ENCODE measurements at places on chromosomes 12 and 14.

DNA sequence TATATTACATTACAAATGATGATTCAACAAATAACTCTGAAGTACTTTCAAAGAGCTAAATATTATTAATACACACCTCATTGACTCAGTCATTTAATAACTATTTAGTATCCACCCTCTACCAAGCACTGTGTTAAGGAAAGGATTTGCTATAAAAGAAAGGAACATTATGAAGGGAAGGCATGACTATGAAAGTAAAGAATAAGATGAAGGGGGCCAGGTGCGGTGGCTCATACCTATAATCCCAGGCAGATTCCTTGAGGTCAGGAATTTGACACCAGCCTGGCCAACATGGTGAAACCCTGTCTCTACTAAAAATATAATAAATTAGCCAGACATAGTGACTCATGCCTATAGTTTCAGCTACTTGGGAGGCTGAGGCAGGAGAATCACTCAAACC lies 107.9 kb downstream of the PLCZ1 start:
- peak; percentile 10 for DNase-seq

GRCh38 chr12:96326628-96327227 lies 73.5 kb downstream of the CDK17 start:
- DNase-seq: no peak

DNA sequence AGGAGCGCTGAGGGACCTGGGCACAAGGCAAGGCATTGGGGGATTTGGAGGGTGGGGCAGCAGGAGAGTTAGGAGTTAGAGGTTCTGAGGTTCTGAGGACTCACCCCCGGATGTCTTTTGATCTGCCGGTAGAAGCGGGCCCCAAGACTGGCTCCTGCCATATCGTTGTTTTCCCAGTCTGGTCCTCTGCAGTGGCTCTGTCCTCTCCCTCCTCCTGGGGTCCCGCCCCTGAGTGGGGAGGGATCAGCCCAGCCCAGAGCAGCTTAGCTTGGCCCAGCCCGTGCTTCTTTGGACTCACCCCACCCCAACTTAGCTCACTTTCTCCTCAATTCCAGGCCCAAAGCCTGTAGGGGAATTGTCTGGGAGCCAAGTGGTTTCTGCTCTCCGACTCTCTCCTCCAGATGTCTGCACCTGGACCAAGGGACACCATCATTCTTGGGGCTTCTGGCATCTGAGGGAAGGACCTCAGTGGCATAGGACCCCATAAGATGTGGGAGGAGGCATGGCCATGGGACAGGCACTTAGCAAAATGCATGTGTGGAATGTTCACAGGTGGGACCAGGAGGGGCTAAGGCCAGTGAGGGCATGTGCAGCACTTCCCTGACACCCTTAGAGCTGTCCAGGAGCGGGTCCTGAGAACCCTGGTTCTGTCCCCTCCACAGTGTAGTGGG lies 7.5 kb downstream of the SHMT2 start:
- DNase-seq: no peak

DNA sequence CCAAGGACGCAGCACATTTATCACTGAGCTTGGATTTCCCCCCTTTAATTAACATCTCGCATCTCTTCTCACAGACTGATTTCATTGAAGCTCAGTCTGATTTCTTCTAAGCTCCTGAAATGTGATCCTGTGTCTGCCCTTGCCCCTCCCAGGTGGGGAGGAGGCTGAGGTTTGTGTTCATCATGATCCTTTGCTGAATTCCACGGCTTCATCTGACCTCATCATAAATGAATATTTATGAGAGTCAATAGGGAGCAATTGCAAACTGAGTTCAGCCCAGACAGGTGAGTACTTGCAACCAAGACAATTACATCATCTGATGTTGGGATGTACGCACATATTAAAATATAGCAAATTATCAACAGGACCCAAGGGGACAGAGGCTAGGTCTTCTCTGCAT lies 72.4 kb downstream of the MAP1LC3B2 start:
- DNase-seq: no peak

GRCh38 chr12:103868215-103868614 lies 27.2 kb upstream of the NT5DC3 start:
- no peak for DNase-seq

DNA sequence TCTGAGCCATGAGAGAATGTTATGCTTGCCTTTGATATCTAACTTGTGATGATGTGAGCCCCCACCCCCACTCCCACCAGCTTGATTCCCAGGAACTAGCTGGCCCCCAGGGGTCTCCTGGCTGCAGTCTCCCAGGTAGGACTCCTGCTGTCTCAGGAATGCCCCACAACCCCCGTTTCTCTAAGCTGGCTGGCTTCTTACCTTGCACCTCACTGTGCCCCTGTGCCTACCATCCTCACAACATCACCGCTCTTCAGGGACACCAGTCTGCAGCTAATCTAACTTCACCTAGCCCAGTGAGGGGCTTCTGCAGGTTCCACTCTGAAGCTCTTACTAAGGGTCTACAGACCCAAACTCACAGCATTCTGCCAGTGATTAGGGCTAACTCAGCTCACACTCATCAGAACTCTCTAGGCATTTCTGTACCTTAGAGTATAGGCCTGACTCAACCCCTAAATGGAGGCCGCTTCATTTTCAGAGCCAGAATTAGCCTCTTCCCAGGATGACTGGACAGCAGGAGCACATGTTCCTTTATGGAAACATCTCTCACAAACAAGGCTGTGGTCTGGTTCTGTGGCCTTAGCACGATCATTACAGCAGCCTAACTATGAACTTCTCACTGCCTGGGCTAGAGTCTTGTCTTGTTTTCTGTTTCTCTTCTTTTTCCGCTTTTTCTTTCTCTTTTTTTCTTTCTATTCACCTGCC lies 72.8 kb upstream of the IFNG-AS1 start:
- no peak for DNase-seq

GRCh38 chr14:91254461-91254860 lies 10.0 kb upstream of the GPR68 start:
- DNase-seq: no peak

- DNase-seq: no peak
These were observed 190.1 kb downstream of the MED13L start for GRCh38 chr12:116087399-116087798.

- no peak for DNase-seq
These were observed 224.9 kb upstream of the SLC16A7 start for GRCh38 chr12:59370933-59371332.

- no peak for DNase-seq
These were observed 411.1 kb downstream of the TMEM121 start for GRCh38 chr14:105937253-105938054.

GRCh38 chr12:110042264-110042663 lies 6.1 kb downstream of the C12orf76 start:
- no peak for DNase-seq

- DNase-seq: no peak
These were observed 17.1 kb upstream of the DLK1 start for GRCh38 chr14:100709289-100710284.

GRCh38 chr14:99521176-99522024 lies 40.2 kb downstream of the CCNK start:
- DNase-seq: no peak

GRCh38 chr12:25982416-25982815 lies 23.9 kb downstream of the RASSF8 start:
- DNase-seq: no peak

DNA sequence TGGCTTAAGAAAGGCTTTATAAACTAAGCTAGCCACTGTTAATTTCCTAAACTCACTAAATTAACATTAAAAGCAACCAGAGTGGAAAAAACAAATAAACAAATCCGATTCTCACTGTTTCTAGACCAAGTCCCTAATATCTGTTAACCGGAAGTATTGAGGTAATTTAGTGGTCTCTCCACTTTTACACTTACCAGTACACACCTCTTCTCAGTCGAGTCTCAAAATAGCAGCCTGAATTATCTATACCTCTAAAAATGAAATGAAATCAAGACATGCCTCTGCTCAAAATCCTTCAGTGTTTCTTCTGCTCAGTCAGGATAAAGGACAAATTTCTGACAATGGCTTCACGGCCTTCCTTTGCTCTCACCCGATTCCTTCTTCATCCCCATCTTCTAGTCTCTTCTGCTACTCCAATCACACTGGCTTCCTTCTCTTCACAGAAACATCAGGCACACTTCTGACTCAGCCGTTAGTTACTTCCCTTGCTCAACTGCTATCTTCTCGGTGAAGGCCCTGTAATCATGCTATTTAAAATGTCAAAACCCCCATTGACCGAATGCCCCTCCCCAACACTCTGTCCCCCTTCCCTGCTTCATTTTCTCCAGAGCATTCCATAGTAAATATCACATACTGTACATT lies 161.3 kb downstream of the KITLG start:
- DNase-seq: no peak

GRCh38 chr14:32047791-32048190 lies 29.3 kb upstream of the ARHGAP5 start:
- no peak for DNase-seq
